ENCODE measurements at places on chromosomes 16 and 17.

DNA sequence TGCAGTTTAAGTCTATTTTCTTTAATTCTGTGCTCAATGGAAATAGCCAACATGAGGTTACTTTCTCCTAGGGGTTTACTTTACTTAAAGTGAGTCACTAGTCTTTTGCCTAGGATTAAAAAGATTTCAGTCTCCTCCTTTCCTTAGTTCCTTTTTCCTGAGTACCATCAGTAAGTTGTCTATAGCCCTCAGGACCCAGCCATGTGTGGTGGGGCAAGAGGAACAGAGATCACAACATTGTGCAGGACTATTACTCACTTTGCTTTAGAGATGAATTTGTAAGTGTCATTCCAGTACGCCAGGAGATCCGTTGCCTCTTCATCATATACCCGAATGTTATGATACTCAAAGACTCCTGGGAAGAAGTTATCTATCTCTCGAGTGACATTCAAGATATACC, 27.7 kb upstream of the CORO6 start:
- DNase-seq, result no peak

DNA sequence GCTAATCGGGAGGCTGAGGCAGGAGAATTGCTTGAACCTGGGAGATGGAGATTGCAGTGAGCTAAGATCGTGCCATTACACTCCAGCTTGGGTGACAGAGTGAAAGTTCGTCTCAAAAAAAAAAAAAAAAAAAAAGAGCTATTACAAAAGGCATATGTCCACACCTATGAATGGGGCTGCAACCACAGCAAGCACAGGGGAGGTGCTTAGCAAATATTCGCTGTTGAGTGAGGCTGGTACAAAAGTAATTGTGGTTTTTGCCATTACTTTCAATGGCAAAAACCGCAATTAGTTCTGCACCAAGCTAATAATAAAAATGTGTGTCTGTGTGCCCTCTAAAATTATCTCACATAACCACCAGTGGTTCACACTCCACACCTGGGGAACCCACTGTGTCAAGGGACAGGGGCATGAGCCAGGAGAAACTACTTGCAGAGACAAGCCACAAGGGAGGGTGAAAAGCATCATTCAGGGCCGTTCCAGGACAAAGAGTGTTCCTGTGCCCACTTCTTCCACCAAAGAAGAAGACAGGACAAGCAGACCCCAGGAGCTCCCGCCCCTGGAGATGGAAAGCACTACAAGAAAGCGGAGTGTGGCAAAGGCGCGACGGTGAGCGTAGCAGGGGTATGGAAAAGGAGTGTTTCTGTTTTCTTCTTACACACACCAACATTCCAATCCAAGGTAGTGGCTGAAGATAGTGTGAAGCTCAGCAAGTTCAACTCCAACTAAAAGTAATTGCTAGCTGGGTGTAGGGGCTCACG, 84.4 kb upstream of the CNEP1R1 start:
- no peak for DNase-seq

DNA sequence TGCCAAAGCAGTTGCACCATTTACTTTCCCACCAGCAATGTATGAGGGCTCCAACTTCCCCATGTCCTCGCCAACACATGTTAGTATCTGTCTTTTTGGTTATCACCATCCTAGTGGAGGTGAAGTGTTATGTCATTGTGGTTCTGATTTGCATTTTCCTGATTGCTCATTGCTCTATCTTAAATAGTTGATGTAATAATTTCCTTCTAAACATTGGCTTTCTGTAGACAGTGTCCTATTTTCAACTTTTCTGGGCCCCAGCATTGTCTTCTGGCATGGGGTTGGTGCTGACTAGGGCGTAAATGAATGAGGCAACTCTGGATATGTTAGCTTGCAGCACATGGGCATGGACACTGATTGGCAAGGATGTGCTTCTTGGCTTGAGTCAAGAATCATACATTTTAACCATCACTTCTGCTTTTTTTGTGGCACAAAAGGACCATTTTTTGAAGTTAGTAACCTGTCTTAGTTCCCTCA, 25.1 kb downstream of the PLCG2 start:
- no peak for DNase-seq

DNA sequence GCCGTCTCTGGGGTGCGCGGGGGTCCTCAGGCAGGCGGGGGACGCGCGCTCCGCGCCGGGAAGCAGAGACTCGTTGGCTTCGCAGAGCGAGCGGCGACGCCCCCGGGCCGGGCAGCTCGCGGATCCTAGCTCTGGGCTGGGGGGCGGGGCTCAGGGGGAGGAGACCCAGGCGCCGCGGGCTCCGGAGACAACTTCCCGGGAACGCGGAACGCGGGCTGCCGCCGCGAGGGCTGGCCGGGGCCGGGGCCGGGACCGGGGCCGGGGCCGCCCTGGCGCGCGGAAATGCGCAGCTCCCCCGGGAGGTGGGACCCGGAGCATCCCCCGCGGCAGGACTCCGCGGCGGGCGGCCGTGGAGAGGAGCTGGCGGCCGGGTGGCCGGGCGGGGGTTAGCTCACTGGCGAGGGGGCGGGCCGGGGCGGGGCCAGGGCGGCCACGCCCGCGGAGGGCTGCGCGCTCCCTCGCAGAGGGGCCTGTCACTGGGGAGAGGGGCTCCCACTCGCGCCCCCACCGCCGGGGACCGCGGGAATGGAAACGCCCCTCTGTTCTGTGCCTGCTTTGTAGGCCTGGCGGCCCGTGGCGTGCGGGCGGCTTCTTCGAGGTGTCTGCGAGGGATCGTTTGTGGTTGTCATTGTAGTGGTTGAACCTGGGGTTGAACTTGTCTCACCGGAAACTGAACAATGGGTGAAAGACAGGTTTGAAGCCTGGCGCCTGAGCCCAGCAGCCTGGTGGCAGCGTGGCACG, at the start of gene GAS7:
Gene GAS7, minus strand, starts transcription at position 98 of the 741 bp plus-strand sequence.
- peak; percentile 12 for DNase-seq

DNA sequence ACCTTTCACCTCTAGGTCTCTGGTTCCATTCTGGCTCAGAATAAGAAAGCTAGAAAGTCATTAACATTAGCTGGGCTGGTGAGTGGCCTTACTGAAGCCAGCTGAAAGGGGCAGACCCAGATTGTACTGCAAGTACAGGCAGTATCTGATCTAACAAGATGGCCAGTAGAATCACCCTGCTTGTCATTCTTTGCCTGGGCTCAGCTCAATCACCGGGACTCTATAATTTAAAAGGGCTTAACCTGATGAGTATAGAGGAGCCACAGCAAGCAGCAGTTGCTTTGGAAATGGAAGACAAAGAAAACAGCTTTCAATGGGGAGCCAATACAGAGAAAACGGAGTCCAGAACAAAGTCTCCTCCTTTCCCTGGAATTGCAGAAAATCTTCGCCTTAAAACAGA, 13.6 kb downstream of the CDH8 start:
- no peak for DNase-seq

DNA sequence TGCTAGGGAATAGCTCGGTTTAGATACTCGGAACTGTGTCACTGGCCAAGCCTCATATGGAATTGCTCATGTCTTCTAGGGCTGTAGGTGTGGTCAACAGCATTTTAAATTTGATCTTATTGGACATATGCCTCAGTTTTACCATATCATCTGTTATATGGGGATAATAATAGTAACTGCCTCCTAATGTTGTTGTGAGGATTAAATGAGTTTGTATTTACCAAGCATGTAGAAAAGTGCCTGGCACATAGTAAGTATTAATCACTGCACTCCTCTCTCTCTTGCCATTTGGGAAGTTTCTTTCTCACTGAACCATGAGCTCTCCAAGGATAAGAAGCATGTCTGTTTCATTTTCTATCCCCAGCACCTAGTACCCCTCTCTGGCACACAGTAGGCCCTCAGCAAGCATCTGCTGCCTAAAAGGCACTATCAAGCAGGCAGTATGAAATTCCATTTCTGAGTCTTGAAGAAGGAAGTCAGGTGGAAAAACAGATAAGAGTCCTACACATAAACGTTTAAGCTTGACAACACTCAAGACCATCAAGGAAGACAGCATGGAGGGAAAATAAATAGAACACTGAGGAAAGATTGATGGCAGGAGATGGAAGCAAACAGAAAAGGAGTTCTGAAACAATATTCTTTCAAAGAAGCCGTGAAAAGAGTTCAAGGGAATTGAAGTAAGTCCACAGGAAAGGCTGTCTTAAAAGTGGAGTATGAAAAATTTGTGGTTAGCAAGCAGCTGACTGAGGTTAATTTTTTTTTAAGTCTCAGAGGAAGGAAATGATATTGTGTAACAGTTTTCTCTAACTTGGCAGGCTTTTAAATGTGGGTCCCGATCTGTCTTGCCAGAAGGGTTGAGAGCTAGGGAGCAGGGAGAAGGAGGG, 2.2 kb upstream of the ATP6V0A1 start:
- no peak for DNase-seq

Data from activated T-cell treated with anti-CD3 and anti-CD28 coated beads for 48 hours (primary cell).